ENCODE measurements at places on chromosomes 3 and 15.

DNA sequence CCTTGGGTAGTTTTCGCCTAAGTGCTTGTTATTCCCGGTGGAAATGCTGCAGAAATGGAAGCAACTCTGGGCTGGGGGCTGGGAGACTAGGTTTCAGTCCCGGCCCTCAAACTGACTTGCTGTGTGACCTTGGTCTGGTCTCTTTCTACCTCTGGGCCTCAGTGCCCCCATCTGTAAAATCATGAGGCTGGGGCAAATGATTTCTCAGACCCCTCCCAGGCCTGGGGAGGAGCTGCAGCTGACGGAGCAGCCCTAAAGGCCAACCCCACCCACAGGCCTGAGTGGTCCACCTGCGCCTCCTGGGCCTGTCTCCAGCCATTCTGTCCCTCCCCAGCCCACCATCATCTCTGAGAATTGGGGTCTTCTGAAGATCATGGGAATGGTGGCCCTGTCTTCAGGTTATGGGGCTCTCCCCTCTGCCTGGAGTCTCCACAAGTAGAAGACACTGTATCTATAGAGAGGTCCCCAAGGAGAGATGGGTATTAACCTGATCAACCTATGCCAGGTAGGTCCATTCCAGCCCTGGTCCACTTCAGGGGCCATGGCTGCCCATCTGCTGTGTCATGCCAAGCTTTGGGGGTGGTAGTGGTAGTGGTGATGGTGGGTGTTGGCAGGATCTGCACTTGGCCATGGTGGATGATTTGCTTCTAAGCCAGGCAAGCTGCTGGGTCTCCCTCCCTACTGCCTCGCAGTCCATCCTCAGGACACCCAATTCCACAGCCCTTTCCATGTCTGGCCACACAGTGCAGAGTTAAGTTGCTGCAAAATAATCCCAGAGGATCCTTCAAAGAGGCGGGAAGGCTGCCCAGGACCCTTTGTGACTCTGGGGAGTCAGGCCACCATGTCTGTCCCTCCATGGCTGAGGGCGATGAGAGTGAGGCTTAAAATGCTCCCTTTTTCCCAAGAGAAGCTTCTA, 46.0 kb downstream of the ITGA11 start:
- DNase-seq, result no peak

DNA sequence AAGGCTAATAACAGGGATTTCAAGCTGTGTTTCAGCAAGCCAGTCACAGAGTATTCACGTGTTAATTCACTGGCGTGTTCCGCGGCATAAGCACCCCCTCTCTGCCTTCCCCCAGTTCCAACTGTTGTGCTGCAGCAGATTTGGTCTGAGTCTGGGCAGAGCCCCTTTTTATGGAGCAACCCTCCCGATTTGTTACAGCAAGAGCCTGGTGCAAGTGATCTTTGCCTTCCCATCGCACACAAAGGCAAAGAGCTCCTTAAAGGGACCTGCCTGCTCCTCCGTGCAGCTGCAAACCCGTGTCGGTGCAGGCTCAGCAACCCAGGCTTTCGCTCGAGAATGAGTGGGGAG, 170.5 kb downstream of the KCNAB1 start:
- no peak for DNase-seq

DNA sequence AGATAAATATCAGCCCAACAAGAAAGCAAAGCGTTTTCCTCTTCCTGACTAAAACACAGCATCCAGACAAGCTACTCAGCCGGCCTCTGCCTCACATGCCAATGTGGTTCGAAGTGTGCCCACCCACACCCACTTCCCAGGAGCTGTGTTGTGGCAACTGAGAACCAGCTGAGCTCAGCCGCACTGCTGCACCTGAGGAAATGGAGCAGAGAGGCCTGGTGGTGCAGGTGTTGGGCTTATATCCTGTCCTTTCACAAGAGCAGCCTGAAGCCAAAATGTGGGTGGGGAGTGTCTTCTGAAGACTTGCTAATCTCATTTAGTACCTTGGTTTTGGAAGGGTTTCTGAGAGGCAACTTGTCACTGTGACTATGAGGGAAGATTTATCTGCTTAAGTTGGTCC, 23.0 kb upstream of the RETNLB start:
- DNase-seq, result no peak

GRCh38 chr3:144948711-144949110, 977.1 kb downstream of the DIPK2A start:
- no peak for DNase-seq

GRCh38 chr3:196970547-196971093, 2.0 kb upstream of the PIGZ start:
- no peak for DNase-seq

GRCh38 chr15:38844736-38845135, 280.1 kb upstream of the RASGRP1 start:
- no peak for DNase-seq

DNA sequence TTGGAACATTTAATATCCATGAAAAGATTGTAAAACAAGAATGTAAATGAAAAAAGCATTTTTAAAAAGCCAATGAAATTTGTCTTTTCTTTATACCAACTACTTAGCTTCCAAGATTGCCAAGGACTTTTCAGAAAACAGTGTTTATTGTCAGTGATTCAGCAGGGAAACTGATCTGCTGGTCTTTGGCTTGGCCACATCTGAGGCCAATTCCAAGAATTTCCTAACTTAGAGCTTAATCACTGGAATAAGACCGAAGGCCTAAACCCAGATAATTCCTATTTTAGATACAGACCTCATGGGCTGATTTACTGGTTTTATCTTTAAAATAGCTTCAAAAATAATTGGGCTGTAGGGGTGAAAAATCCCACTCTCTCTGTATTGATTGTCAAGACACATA, 260.5 kb upstream of the RORA start:
- DNase-seq, result no peak

DNA sequence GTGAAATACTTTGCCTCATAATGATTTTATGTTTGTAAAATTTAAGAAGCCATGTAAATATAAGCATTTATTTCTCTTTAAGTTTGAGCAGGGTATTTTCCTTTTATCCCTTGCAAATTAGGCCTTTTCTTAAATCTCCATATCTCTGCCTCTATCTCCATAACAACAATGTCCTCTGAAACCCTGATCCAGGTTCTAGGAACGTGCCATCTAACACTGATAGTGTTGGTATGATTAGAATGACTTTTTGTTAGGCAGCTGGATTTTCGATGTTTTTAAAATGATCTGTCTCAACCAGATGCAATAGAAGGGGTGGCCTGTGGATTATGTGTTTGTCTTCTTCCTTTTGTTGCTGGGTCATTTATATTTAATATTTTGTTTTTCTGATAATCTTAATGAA, 77.9 kb downstream of the TRPC1 start:
- DNase-seq, result no peak

GRCh38 chr3:194365978-194366490, 3.5 kb downstream of the LRRC15 start:
- no peak for DNase-seq

DNA sequence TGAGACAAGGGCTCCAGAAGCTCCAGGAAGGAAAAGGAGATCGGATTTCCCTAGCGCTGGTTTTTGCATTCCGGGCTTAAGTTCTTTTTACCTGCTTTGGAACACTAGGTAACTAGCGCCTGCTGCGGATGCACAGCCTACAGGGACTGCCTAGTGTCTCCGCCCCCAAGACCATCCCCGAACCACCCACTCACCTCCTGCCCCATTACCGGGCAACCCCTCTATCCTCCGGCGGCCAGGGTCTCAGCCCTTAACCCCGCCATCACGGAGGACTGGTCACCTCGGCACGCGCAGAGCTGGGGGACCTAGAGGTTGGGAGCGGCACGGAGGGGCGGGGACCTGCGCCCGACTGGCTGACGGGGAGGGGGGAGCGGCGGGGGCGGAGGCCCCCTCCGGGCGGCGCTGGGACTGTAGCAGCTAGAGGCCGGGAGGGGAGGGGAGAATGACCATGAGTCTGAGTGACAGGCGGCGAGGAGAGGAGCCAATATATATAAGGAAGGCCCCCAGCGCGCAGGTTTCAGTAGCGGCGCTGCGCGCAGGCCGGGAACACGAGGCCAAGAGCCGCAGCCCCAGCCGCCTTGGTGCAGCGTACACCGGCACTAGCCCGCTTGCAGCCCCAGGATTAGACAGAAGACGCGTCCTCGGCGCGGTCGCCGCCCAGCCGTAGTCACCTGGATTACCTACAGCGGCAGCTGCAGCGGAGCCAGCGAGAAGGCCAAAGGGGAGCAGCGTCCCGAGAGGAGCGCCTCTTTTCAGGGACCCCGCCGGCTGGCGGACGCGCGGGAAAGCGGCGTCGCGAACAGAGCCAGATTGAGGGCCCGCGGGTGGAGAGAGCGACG, at the start of gene DLL4:
Gene DLL4 (plus strand): TSS at position 520 of the 839 bp plus-strand sequence. CDS start 329 bp downstream, outside the sequence.
- DNase-seq, result no peak

DNA sequence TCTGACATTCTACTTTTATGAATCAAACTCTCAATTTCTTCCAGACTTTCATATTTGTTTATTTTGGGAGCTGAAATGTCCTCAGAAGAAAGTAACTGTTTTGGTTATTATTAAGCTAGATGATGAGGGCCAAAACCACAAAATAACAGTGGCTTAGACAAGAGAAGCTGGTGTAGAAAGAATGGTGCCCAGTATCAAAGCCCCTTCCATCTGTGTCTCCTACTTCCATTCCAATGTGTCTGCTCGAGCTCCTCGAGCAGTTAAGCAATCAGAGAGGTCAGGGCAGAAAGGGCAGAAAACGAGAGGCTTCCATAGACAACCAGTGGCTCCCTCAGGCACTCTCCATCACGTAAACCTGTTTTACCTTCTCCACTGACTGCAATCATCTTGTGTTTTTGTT, 59.7 kb upstream of the MAGI1 start:
- DNase-seq, result no peak

DNA sequence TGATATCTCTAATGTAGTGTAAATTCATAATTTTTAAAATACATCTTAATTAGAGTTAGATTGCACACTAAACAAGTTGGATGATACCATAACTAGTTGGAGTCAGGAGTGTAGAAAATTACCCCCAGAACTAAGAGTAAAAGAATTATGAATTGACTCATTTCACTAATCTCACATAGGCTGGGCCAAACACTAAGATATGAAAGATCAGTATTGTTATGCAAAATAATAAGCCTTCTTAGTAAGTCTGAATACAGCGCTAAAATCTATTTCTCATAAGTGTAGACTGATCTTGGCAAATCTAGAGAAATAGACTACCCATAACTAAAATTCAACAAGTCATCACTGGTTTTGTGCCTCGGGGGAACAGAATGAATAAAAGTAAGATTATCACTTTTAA, 979.0 kb downstream of the ROBO1 start:
- DNase-seq, result no peak

- no peak for DNase-seq
Measured at GRCh38 chr3:90007778-90008499, 900.5 kb downstream of the EPHA3 start.

- no peak for DNase-seq
Measured at GRCh38 chr3:38645076-38645475, 4.4 kb downstream of the SCN5A start.

DNA sequence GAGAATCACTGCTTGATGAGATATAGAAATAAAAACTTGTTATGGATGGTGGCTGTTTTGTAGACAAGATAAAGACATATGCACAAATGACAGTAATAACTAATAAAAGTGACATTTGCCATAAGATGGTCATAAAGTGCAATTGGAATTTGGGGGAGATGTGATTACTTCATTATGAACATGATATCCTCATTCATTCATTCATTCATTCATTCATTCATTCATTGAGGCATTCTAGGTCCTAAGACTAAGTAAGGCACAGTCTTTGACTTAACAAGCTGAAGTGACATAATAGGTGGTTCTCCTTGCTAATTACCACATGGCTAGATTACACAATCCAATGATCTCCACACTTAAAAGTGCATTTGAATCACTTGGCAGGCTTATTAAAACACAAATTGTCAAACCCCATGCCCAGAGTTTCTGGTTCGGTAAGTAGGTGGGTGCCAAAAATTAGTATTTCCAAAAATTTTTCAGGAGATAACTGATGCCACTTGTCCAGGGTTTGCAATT, 18.9 kb downstream of the RAP2B start:
- no peak for DNase-seq

- no peak for DNase-seq
Measured at GRCh38 chr3:129003578-129004112, 2.5 kb downstream of the EFCC1 start.

DNA sequence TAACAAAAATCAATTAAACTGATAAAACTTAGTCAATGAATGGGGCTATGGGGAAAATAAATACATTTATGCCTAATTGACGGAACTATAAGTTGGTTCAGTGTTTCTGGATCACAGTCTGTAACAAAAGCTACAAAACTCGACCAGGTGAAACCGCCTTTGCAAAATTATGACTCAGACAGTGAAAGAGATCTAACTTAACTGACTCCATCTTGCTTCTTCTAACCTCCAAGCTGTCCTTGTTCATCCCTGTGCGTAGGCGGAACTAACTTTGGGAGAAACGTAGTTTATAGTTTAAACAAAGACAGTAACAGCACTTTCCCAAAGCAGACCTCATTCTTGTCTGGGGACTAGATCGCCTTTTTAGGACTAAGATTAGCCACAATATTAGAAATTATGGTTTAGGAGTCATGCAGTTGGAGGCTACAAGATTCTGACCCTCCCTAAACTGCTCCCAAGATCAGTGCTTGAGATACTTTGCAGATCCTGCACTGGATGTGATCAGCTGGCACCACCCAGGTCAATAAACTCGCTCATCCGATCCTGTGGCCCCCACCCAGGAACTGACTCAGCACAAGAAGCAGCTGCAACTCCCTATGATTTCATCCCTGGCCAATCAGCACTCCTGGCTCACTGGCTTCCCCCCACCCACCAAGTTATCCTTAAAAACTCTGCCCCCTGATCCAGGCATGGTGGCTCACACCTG, 7.2 kb upstream of the MFGE8 start:
- DNase-seq, result no peak

GRCh38 chr3:135314237-135314636, 519.2 kb downstream of the EPHB1 start:
- DNase-seq, result no peak

DNA sequence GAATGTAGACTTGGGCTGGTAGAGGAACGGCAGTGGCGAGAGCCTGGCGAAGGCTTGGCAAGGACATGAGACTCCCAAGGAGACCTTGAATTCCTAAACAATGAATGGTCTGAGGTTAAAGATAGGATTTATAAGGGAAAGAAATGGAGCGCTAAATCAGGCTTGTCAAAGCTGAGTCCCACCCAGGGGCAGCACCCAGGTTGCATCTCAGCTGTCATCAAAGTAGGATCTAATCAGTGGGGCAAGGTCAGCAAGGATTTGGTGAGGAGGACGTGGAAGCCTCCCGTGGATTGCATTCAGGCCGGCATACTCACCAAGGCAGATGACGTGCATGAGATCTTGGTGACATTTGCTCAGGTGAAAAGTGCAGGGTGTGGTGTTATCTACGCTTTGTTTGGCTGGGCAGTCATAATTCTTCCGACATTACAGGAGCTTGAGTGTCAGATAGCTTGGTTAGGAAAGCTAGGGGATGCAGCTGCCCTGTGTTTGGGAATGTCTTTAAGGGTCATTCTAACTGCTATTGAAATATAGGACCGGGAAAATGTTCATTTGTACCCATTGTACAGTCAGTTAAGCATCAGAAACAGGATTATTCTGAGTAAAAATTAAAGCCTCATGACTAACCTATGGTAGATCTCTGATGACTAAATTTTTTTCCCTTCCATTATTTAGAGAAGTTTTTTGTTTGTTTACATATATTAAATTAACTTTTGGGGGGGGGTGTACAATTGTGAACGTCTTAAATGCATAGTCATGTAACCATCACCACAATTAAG, 99.4 kb upstream of the TSC22D2 start:
- DNase-seq, result no peak
